Activated T-helper 1 cell treated with anti-CD3 and anti-CD28 coated beads, Interleukin-12 subunit alpha, Interleukin-12 subunit beta, Interleukin-2, Interleukin-4 antibody, amounts not matched to agents 30 ng/mL and 10 ng/mL and 1 ng/mL, durations not matched to agents 14 hours and 24 hours and 36 hours (primary cell): ENCODE measurements at places on chromosomes 5 and 9.
A peak's percentile ranks its signal among the peaks of the same experiment; 100 is the strongest.

GRCh38 chr5:56072863-56073766, 78.4 kb upstream of the IL6ST start:
- no peak for DNase-seq

DNA sequence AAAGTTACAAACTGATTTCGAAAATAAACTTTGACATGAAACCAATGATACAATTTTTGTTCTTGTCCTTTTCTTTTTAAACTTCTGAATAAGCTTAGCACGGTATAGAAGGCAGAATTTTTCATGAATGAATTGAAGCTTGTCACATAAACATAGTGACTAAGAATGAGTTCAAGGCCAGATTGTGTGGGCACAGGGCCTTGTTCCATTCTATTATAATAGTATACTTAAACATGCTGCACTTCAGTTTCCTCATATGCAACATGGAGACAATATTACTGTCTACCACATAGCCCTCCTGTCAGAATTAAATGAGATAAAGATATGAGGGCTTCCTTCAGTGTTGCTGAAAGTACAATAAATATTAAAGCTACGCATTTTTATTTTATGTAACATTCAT, 204.2 kb upstream of the HAPLN1 start:
- DNase-seq, result no peak

DNA sequence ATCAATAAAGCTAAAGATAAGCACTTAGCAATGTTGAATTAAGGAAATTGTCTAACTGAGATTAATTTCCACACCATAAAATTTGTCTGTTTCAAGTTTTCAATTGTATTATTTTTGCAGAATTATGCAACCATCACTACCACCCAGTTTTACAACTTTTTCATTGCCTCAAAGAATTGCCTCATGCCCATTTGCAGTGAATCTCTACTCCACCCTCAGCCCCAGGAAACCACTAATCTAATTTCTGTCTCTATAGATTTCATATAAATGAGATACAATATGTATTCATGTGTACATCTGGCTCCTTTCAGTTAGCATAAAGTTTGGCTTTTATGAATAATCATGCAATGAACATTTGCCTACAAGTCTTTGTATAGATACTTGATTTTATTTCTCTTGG, 72.9 kb downstream of the PTCD2 start:
- DNase-seq, result no peak

DNA sequence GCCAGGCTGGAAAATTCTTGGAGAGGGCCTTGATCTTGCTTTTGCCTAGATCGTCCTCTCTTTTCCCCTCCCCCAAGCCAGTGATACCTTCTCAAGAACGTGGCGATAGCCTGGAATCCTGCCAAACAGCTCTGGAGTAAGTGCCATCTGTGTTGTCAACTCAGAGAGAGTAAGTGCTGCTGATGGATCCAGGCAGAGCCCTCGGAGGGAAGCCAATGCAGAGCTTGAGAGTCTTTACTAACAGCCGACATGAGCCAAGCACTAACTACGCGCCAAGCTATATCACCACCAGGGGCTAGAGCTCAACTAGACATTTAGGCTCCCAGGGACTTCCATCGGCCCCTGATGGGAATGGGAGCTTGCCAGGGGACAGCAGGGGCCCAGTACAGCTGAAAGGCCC, 17.6 kb downstream of the RAPGEF1 start:
- DNase-seq, result no peak

DNA sequence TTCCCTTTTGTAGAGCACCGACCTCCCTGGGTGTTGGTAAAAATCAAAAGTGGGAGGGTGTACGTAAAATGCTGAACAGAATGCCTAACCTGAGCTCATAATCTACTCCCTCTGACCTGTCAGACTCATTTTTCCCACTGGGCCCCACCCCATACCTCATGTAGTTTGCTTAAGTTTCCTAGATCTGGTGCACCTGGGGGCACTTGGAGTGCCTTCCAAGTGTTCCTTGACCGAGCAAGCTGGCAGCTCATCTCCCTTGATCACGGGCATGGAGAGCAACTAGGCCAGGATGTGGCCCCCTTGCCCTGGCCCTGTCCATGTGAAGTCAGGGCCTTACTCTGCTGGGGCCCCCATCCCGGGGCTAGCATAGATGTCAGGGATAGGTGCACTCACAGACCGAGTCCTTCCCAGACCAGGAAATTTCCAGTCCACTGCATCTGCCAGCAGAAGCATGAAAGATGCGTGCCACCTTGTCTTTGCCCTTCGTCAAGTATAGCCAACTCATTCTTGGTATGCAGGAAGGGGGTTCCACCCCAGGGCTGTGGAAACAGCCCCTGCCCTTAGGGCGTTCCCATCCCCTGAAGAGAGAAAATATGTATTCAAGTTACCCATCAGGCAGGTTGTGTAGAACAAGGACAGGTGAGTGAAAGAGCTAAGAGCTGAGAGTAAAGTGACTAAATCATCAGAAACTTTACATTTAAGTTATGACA, 41.9 kb downstream of the SLC22A5 start:
- peak; percentile 14 for DNase-seq

DNA sequence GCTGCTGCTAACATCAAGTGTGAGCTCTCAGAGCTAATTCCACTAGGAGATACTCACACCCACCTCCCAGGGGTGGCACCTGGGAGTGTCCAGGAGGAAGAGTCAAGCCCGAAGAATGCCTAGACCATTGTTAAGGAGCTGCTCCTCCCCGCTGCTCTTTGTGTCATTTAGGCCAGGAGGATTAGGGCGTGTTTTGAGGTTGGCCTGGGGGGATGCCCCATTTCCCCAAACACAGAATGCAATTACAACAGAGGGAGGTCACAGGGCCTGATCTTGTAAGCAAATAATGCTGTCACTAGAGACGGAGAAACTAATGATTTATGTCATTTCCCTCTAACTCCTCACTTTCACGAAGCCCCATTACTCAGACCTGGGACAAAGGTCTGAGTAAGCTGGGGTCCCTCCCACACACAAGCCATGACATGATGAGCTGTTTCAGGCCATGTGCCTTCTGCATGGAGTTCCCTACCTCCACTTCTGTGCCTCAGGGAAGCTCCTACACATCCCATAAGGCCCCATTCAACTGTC, 312.5 kb downstream of the ACTL7B start:
- no peak for DNase-seq

- DNase-seq, result no peak
Observed at GRCh38 chr9:121765021-121765950, 113.9 kb downstream of the DAB2IP start.

GRCh38 chr9:13786131-13786530, 506.6 kb upstream of the MPDZ start:
- no peak for DNase-seq

DNA sequence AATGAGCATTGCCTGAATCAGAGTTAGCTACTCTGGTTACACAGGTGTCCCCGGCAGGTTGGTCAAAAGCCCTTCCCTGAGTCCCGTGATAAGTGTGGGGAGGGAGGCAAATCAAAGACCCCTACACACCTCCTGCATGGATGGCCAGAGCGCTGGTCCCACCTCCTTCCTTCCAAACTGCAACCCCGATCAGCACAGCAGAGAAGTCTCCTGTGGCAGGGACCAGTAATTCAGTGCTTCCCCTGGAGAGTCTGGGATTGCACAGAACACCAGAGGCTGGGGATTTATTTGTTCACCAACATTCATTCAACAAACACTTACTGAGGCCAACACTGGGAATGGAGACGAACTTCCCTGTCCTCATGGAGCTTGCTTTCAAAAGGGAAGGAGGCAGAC, 46.2 kb downstream of the NSUN2 start:
- no peak for DNase-seq

- DNase-seq, result no peak
Observed at GRCh38 chr9:78288214-78288892, 8.6 kb upstream of the PSAT1 start.

DNA sequence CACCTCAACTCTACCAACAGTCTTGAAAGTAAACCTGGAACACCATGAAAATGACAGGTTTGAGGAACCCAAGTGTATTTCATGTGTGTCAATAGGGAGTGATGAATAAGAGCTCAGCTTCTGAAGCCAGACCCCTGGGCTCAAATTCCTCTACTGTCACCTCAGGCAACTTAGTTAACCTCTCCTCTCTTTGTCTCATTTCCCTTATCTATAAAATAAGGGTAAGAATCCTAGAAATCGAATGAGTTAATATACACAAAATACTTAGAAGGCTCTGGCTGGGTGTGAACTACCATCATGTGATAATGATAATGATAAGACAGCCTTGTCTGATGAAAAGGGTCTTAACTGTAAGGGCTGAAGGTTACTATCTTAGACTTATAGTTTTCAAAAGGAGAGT, 66.3 kb downstream of the PIP5K1B start:
- DNase-seq, result no peak

GRCh38 chr9:82333671-82334070, 345.1 kb downstream of the SPATA31D1 start:
- DNase-seq, result no peak

DNA sequence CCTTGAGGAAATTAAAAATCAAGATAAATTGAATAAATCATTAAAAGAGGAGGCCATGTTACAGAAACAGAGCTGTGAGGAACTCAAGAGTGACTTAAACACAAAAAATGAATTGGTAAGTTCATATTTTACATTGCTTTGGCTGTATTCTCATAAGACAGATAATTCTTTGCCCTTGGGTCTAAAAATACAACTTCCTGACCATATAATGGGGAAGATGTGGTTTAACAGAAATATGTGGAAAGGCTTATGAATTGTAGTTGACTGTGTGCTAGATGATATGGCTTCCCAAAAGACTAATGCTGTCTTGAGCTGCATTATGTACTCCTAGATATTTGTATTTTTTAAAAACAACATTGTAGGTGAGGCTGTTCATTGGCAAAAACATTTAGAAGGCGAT, 33.1 kb downstream of the CNTRL start:
- no peak for DNase-seq

GRCh38 chr9:132041798-132042197, 37.9 kb downstream of the MED27 start:
- DNase-seq, result no peak

DNA sequence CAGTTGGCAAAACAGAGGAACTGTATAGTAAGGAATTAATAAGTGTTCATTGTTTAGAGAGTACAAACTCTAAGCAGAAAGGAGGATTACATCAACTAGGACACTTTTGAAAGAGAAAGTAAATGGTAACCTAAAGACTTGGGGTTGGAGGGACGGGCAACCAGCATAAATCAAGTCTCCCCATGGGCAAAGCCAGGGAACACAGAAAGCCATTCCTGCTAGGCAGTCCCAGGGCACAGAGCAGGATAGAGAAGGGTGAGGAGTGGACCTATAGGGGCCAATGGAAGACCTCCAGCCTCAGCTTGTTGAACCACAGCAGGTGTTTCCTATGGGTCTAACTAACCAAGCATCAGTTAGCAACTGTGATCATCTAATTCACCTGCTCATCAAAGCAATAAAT, 9.2 kb upstream of the ERAP1 start:
- no peak for DNase-seq

- DNase-seq, result no peak
Observed at GRCh38 chr5:159207222-159207685, 2.1 kb downstream of the RNF145 start.

GRCh38 chr5:14204011-14204670, 61.0 kb downstream of the TRIO start:
- no peak for DNase-seq

DNA sequence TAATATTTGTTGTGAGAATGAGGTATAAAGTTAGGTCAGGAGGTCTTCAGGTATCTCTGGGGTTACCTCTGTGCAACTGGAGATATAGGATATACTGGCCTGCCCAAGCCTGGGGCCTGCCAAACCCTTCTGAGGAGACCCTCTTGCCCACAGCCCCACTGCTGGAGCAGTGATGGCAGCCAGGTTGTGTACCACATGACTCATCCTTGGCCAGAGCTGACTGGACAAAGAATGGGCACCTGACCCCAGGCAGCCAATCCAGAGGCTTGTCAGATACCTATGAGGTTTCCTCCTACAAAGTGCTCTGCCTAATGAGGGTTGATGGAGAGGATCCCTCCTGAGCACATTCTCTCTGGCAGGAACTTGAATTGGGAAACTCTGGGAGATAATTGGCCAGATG, 56.1 kb upstream of the TBC1D2 start:
- DNase-seq, result no peak

- no peak for DNase-seq
Observed at GRCh38 chr5:89105836-89106235, 222.9 kb upstream of the MEF2C start.

DNA sequence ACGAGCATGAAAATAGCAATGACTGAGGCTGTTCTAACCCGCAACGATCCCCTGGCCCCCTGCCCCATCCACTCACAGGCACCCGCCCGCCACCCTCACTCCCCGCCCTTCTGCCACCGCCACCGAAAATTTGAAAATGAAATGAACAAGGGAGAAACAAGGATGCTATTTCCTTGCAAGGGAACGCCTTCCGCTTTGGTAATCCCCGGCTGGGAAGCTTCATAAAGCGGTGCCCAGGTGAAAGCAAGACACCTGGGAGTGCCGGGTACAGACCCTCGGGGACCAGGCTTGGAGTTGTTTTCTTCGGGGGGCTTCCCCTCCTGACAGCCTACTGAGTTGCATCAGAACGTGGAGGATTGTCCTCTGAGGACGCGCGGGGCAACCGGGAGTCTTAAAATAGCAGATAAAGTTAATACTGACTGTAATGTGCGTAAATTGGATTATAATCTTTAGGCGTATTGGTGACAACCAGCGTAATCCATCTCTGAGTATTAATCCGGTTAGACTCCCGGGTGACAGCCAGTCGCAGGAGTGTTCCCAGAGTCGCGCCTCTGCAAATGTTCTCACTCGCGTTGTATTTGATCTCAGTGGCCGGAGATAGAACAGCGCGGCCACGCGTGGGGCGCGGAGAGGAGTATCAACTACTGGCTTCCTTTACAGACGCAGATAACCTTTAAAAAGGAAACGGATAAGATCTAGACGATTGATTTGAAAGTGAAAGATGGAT, 885 bp upstream of the MLLT3 start:
- DNase-seq, result peak; percentile 64

- DNase-seq, result no peak
Observed at GRCh38 chr9:99349870-99350269, 127.8 kb downstream of the SEC61B start.

DNA sequence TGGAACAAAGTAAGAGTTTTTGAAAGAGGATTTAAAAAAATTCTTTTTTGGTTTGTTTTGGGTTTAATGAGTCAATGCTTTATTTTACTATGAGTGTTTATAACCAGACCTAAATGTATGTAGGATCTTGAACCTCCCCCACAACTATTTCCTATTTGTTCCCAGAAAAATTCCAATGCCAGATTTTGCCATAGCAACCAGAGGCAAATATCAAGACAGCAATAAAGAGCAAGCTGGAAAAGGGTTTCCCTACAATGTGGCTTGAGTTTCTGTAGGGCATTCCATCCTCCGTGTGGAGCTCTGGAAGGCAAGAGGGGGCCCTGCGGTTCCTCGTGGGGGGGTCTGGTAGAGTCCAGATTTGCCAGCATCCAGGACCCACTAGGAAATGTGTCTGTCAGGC, 27.8 kb upstream of the GDNF start:
- DNase-seq, result no peak

GRCh38 chr9:8429768-8430167, 630.2 kb upstream of the DMAC1 start:
- DNase-seq, result no peak

- no peak for DNase-seq
Observed at GRCh38 chr5:176873541-176874172, 25.5 kb downstream of the HK3 start.

- no peak for DNase-seq
Observed at GRCh38 chr5:174736331-174736721, 11.9 kb downstream of the MSX2 start.

- DNase-seq, result no peak
Observed at GRCh38 chr9:127873223-127873691, 4.2 kb downstream of the AK1 start.

GRCh38 chr9:131873891-131874440, 134.1 kb upstream of the RAPGEF1 start:
- DNase-seq, result no peak

GRCh38 chr5:984774-985173, 23.8 kb upstream of the NKD2 start:
- no peak for DNase-seq
